ENCODE measurements at places on chromosomes 12 and 14.

- DNase-seq, result peak; percentile 72
Measured at GRCh38 chr12:127284870-127285431, 982.0 kb upstream of the TMEM132C start.

DNA sequence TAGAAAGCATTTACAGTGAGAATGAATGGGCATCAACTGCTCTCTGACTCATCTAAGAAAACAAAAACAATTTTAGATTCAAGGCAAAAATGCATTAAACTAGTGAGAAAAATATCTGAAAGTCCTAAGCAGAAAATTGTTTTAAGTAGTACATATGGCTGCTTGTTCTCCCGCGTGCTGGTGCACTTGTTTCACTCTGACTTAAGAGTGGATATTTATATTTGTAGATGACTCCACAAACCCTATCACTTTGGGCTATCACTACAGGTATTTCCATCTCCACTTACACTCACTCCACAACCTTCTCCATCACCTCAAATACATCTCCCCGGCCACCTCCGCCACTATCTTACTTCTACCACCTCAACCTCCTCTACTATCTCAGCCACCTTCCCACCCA lies 253.9 kb upstream of the EGLN3 start:
- DNase-seq, result no peak

GRCh38 chr12:31900271-31900670 lies 58.9 kb upstream of the RESF1 start:
- no peak for DNase-seq

DNA sequence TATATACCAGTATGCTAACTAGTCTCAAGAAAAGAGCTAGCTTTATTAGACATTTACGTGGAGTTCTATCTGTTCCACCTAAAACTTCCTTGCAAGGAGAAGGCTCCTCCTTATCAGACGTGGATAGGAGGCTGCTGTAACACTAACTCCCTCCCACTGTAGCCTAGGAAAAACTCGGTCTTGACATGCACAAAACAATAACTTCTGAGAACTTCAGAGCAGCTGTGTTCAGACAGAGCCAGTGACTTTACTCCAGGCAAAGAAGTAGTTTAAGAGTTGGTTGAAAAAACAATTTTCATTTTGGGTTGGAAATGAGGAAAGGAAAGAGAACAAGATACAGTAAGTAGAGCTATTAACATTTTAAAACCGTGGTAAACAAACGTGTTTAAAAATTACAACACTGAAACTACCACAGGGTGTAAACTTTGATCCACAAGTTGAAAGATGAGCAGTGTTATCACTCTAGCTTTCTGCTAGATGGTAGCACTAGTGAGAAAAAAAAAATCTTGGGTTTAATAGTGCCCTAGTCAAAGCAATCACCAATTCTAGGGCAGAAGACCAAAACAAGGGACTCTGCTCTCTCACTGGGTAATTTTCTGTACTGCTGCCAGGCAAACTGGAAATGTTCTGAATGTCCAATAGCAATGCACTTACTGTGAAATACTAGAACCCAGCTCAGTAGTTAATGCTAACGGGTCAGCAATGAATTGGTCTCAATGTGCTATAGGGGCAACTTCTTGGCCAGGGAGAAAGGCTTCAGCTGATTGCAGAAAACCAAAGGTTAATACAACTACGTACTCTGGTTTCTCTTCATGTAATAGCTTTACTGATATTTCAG lies 2.4 kb downstream of the ATF7 start:
- DNase-seq, result peak; percentile 19

DNA sequence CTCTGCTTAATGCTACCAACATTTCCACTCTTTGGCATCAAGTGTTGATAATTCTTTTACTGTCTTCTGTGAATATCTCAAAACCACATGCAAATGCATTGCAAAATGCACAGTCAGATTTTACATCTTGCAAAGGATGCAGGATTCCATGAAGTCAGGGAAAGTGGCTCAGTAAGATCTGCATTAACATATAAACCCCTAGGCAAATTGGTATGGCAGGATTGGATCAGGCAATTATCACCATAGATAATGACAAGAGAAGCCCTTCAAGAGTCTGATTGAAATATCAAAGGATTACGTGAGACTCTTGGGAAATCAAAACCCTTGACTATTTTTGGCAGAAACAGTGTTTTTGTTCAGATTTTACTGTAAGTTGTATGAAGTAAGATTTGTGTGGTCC lies 71.0 kb downstream of the TMTC2 start:
- DNase-seq, result no peak

DNA sequence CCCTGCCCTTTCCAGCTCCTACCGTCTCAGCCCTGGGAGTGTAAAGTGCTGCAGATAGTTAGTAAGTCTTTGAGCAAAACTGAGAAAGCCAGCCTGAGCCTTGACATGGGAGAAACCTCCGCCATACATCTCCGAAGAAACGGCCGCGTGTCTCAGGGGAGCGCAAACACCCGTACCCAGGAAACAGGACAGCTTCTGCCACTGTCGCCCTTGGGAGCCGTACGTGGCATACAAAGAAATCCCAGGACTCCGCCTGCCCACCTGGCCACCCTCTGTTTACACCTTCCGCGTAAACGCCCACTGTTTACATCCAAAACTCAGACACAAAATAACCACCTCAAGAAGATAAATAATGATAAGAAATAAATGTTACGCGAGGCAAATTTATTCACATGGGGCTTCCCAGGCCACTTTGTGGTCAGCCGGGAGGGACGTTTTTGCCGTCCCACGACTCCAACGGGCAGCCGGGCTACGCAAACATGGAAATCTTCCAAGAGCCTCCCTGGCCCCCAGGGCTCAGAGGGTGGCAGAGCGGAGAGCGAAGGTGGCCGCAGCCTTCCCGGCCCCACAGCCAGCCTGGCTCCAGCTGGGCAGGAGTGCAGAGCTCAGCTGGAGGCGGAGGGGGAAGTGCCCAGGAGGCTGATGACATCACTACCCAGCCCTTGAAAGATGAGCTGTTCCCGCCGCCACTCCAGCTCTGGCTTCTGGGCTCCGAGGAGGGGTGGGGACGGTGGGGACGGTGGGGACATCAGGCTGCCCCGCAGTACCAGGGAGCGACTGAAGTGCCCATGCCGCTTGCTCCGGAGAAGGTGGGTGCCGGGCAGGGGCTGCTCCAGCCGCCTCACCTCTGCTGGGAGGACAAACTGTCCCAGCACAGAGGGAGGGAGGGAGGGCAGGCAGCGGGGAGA lies at the start of gene BDKRB2:
Gene BDKRB2, plus strand, starts transcription at position 689 of the 908 bp plus-strand sequence. CDS start 32,269 bp downstream, outside the sequence.
- peak; percentile 74 for DNase-seq

GRCh38 chr12:92654929-92655328 lies 47.9 kb upstream of the PLEKHG7 start:
- DNase-seq, result peak; percentile 30

- no peak for DNase-seq
Measured at GRCh38 chr12:49823350-49823749, 4.9 kb downstream of the NCKAP5L start.

- DNase-seq, result no peak
Measured at GRCh38 chr12:1606021-1606622, 11.7 kb upstream of the FBXL14 start.

GRCh38 chr12:26108915-26109314 lies 15.9 kb downstream of the BHLHE41 start:
- DNase-seq, result no peak

GRCh38 chr12:129540954-129541353 lies 362.9 kb downstream of the TMEM132D start:
- no peak for DNase-seq

GRCh38 chr14:56183631-56184157 lies 65.5 kb downstream of the PELI2 start:
- no peak for DNase-seq

DNA sequence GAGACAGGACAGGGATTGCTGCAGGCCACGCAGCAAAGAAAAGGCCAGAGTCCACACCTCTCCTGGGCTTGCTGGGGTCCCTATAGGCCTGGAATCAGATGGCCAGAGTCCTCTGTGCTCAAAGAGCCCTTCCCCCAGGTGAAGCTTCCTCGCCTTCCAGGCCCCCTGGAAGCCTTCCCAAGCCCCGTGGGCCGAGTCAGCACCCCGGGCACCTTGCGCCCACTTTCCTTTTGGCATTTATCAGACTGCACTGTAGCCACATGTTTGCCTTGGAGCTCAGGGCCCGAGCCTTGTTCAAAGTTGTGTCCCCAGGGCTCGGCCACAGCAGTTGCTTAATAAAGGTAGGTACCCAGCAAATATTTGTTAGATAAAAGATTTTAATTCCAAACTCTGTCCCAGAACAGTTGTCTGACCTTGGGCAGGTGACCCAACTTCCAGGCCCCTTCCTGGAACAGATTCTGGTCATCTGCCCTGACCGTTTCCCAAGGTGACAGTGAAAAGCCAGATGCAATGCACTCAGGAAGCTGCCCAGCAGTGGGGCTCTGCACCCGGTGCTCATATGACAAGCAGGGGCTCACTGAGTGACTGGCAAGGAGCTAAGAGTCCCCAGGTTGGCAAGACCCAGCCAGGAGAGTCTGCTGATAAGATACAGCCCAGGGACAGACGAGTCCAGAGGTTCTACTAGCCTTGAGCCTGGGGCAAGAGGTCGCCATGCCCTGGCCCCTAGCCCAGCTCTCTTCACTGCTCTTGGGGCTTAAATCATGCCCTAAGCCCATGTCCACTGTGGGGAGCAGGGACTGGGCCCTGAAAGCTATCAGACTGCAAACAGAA lies 81.2 kb downstream of the PITPNM2 start:
- no peak for DNase-seq

DNA sequence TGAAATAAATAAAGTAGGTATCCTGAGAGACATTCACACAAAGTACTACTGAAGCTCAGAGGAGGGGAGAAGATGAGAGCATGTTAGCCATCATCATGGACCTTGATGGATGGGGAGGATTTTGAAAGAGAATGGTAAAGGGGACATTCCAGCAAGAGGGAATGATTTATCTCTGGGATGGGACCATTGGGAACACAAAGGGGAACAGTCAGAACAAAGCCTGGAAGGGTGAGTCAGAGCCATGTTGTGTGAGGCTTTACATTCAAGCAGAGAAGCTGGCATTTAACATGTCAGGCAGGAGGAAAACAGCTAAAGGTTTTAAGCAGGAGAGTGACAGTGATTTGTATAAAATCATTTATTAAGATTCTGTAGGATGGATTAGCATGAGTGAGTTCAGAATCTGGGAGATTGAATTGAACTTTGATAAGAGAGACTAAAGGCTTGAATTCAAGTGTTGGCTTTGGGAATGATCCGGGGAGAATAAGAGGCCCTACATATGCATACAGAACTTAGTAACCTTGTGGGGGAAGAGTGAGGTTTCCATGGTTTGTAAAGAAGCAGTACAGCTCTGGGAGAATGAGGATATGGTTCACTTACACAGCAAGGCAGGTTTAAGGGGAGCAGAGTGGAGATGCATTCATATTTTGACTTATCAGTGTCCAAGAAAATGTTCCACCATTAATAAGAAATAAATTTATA lies 174.4 kb downstream of the SYT10 start:
- DNase-seq, result no peak

DNA sequence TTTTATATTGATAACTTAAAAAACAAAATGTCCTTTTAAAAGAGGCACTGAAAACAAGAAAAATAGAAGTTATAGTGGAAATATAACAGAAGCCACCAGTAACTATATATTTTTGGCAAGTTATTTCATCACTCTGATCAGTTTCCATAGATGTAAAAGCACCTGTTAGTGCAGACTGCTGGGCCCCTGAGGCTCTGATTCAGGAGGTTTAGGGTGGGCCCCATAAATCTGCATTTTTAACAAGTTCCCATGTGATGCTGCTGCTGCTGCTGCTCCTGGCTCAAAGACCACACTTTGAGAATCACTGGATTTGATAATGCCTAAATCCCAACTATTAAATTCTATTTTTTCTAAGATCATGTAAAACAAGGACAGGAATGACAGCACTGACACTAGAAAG lies 251.1 kb downstream of the MED13L start:
- DNase-seq, result no peak

GRCh38 chr14:95456281-95456680 lies 60.2 kb downstream of the SYNE3 start:
- no peak for DNase-seq

DNA sequence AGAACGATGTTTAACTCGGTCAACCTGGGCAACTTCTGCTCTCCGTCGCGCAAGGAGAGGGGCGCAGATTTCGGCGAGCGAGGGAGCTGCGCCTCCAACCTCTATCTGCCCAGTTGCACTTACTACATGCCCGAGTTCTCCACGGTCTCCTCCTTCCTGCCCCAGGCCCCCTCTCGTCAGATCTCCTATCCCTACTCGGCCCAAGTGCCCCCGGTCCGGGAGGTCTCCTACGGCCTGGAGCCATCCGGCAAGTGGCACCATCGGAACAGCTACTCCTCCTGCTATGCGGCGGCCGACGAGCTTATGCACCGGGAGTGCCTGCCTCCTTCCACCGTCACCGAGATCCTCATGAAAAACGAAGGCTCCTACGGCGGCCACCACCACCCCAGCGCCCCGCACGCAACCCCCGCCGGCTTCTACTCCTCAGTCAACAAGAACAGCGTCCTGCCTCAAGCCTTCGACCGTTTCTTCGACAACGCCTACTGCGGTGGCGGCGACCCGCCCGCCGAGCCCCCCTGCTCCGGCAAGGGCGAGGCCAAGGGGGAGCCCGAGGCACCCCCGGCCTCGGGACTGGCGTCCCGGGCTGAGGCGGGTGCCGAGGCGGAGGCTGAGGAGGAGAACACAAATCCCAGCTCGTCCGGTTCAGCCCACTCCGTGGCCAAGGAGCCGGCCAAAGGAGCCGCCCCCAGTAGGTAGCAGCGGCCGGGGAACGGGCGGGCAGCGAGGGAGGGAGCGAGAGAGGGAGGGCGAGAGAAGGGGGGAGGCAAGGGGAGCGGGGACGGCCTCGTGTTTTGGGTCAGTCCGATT lies 513 bp downstream of the HOXC11 start:
- no peak for DNase-seq

GRCh38 chr14:87698481-87698880 lies 294.5 kb downstream of the GALC start:
- DNase-seq, result no peak

DNA sequence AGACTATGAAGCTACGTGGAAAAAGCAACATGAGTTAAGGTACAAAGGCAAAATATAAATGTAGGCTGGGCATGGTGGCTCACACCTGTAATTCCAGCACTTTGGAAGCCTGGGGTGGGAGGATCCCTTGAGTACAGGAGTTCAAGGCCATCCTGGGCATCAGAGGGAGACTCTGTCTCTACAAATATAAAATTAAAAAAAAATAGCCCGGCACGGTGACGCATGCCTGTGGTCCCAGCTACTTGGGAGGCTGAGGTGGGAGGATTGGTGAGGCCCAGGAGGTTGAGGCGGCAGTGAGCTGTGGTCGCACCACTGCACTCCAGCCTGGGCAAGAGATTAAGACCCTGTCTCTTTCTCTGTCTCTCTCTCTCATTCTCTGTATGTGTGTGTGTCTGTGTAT lies 4.0 kb upstream of the VPS37B start:
- no peak for DNase-seq

- no peak for DNase-seq
Measured at GRCh38 chr12:89082370-89082753, 269.9 kb downstream of the DUSP6 start.

- DNase-seq, result peak; percentile 54
Measured at GRCh38 chr12:65335021-65335714, 56.7 kb downstream of the MSRB3 start.

- no peak for DNase-seq
Measured at GRCh38 chr12:39966256-39966655, 139.6 kb downstream of the SLC2A13 start.

- no peak for DNase-seq
Measured at GRCh38 chr14:65356327-65356836, 56.1 kb upstream of the FUT8 start.

GRCh38 chr12:117041798-117042170 lies 57.4 kb downstream of the TESC start:
- no peak for DNase-seq

GRCh38 chr12:71840231-71840847 lies 780 bp downstream of the TBC1D15 start:
- peak; percentile 23 for DNase-seq

GRCh38 chr14:73953731-73954130 lies 3.6 kb downstream of the COQ6 start:
- no peak for DNase-seq

- DNase-seq, result no peak
Measured at GRCh38 chr14:82313889-82314288, 780.2 kb upstream of the SEL1L start.

Measured in AG09319 (cell line).